ENCODE measurements at places on chromosomes 6 and 20.

DNA sequence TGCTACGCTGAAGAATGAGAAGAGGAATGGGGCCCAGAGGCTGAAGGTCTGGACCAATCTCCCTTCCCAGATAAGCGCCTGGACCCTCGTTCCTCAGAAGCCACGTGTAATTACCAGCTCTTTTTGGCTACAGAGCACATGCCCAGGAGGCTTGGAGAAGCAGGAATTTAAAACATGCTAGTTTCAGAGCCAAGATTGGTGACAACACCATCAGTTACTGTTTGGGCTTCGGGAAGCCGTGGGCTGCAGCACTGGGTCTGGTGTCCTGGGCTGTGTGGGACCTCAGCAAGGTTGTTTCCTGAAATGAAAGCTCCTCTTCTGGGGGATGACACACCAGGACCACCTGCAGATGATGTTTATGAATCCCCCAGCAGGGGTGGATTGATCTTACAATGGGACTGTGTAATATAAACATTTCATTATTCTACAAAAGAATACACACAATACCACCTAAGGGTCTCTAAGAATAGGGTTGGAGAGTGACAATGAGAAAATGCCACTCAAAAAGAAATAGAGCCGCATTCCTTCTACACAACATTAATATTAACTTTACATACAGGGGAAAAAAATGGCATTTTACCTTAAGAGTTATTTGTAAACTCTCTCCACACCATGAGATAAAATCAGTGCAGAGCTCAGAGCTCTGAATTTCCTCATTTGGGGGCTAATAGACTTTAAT, 207.8 kb upstream of the FOXQ1 start:
- no peak for DNase-seq

GRCh38 chr6:41298785-41299502, 12.5 kb upstream of the TREM1 start:
- DNase-seq = no peak

- DNase-seq = no peak
Observed at GRCh38 chr6:131182991-131183425, 47.7 kb downstream of the AKAP7 start.

- no peak for DNase-seq
Observed at GRCh38 chr6:128172081-128172480, 271.2 kb upstream of the THEMIS start.

GRCh38 chr6:121627761-121628160, 192.3 kb downstream of the GJA1 start:
- no peak for DNase-seq

DNA sequence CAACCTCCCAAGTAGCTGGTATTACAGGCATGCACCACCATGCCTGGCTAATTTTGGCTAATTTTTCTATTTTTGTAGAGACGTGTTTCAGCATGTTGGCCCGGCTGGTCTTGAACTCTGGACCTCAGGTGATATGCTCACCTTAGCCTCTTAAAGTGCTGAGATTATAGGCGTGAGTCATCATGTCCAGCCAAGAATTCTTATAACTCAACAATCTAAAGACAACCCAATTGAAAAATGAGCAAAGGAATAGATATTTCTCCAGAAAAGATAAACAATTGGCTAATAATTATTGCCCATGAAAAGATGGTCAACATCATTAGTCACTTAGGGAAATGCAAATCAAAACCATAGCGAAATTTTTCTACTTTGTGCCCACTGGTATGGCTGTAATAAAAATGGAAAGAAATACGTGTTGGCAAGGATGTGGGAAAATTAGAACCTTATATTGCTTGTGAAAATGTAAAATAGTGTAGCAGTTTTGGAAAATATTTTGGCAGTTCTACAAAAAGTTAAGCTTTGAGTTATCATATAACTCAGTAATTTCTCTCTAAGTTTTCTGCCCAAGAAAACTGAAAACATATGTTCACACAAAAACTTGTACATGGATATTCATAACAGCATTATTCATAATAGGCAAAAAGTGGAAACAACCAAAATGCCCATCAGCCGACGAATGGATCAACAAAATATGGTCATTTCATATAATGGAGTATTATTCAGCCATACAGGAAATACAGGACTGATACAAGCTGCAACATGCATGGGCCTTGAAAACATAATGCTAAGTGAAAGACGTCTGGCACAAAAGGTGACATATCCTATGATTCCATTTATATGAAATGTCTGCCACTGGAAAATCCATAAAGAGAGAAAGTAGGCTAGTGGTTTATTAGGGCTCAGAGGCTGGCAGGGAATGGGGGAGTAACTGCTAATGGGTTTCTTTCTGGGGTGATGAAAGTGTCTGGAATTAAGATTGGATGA, 87.8 kb downstream of the UTRN start:
- no peak for DNase-seq

- DNase-seq = no peak
Observed at GRCh38 chr6:152499931-152500330, 137.2 kb downstream of the SYNE1 start.

GRCh38 chr6:108156938-108157233, 8.9 kb upstream of the NR2E1 start:
- DNase-seq = no peak

DNA sequence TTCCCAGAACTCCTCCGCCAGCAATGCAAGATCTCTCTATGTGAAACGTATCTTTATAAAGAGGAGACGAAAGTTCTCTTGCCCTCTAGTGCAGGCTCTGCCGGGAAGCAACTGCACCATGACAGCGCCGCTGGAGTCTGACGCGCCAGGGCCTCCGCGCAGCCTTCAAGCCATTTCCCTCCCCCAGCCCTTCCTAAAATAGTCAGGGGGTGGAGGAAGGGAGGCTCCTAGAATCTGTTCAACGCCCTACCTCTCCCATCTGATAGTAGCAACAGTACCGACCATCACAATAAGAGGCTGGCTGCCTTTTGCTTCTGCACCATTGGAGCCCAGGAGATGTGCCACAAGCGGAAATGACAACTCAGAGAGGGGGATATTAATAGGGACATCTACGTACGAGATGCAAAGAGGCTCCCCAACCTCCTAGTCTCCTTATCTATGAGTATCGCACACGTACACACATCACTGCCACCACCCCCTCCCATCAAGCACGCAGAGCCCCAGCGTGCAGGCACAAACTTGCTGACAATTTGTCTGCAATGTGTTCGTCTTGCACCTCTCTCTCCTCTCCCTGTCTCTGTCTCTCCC, 1.0 kb downstream of the SYNE1 start:
- DNase-seq = no peak

- no peak for DNase-seq
Observed at GRCh38 chr20:21682521-21682954, 22.9 kb upstream of the PAX1 start.

DNA sequence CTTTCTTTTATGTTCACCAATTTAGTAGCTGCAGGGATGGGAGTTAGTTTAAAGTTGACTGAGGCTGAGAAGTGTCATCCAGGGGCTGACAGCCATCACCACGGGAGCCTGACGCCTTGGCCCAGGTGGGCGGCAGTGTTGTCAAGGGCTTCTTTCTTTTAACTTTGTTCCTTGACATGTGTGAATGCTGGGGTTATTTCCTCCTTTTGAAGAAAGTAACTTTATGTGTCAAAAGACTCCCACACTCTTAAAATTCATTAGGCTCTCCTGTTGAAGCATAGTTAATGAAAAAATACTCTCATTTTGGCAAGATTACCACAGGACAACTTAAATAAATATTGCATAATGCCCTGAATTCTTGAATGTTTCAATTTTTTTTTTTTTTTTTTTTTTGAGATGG, 50.0 kb downstream of the SASH1 start:
- DNase-seq = no peak

DNA sequence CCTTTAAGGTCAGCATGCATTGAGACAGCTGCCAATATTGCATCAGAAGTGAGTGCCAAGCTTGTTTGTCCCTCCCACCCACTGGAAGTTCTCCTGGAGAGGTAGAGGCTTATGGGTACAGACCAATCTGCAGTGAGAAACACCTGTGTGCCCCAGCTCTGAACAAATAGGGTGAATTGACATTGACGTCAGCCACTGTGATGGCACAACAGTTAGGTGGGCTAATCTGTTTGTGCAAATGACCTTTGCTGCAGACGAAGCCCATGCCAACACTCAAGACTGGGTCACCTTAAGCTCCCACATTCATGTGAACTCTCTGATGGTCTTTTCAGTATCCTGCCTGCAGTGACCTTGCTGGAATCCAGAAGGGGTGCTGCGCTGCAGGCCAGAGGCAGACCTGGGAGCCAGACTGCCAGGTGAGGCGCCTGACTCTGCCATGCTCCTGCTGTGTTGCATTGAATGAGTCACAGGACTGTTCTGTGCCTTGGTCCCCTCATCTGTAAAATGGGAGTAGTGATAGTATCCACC, 99.9 kb downstream of the ALDH8A1 start:
- DNase-seq = no peak

GRCh38 chr6:16183187-16183664, 54.3 kb downstream of the MYLIP start:
- DNase-seq = no peak

- no peak for DNase-seq
Observed at GRCh38 chr6:57252975-57253374, 30.9 kb upstream of the RAB23 start.

GRCh38 chr6:151284548-151285017, 44.8 kb downstream of the AKAP12 start:
- DNase-seq = no peak

GRCh38 chr20:17783671-17784070, 83.9 kb downstream of the BANF2 start:
- no peak for DNase-seq

GRCh38 chr6:36245572-36246061, 24.2 kb upstream of the PNPLA1 start:
- no peak for DNase-seq

GRCh38 chr20:21393166-21393565, 4.2 kb downstream of the NKX2-4 start:
- DNase-seq = no peak

DNA sequence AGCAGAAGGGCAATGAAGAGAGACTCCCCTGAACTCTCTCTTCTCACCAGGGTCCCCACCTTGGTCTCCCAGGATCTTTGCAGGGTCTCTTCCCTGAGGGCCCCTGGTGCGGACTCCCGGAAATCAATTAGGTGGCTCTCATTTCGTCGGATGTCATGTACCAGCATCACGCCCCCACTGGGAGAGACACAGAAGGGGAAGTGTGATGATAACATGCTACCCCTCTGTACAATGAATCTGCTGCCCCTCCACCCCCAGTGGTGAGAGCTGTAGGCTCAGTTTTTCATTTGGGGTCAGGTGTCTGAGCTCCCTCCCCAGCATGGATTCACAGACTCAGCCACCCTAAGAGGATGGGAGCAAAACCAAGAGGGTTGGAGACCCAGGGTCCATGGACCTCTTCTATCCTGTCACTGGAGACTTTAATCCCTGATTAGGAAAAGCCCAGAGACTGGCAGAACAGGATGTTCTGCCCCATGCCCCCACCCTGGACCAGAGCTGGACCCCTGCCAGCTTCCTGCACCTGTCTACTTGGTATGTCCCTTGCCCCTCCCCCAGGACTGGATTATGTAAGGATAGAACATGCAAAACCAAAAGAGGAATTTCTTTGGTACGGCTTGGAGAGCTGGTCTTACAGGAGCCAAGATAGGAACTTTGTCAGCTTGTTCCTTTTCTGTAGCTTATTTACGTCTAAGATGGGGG, 11.1 kb downstream of the GGT7 start:
- DNase-seq = no peak

DNA sequence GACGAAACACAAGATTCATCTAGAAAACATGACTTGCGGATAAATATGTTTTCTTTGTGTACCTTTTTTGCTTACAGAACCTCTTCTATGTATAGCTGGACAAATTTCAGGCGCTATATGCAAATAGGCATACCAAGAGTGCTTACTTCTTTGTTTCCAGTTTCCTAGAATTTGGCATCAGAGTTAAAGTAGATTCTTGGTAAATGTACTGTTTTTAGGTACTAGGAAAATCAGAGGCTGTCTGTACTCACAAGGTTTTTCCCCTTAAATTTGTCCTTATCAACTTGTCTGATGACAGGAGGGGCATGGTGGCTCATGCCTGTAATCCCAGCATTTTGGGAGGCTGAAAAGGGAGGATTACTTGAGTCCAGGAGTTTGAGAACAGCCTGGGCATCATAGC, 124.9 kb upstream of the TMEM170B start:
- no peak for DNase-seq

DNA sequence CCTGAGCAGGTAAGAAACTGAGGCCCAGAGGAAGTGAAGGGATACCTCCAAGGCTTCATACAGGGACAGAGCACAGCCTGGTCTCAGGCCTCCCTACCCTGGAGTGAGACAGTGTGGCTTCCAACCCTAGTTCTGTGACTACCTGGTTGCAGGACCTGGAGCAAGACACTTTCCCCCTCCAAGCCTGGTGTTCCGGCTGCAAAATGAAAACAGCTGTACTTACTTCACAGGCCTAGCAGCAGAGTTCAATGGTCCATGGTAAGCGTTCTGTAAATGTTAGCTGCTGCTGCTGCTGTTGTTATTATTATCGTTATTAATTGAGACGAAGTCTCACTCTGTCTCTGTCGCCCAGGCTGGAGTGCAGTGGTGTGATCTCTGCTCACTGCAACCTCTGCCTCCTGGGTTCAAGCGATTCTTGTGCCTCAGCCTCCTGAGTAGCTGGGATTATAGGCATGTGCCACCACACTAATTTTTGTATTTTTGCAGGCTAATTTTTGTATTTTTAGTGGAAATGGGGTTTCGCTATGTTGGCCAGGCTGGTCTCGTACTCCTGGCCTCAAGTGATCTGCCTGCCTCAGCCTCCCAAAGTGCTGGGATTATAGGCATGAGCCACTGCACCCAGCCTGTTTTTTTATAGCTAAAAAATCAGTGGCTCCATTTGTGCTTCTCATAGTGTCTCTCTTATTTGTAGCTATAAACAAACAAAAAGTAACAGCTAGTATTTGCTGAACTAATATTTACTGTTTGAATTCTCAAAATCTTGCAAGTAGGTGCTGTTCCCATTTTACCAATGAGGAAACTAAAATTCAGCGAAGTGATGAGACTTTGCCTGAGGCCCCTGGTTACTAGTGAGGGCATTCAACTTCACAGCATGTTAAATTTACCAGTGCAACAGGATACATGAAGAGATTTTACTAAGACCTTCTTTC, 41.9 kb downstream of the COX4I2 start:
- DNase-seq = no peak

GRCh38 chr20:44643596-44644229, 7.8 kb downstream of the ADA start:
- no peak for DNase-seq

GRCh38 chr20:61287583-61288275, 35.7 kb downstream of the CDH4 start:
- no peak for DNase-seq

DNA sequence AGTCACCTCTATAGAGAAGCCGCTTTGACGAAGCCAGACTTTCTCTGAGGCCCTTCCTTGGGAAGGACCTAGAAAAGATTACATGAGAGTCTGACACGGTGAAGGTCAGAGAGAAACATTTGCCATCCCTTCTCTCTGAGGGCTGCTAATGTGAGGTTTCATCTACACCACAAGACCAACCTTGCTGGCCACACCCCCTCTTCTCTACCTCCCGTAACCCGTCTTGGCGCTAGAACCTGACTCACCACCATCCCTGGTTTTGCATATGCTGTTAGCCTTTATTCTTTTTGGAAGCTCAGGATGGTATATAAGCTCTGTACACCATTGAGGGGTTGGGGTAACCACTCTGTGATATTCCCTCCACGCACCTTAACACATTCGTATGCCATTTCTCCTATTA, 63.6 kb downstream of the FOXF2 start:
- no peak for DNase-seq

- DNase-seq = no peak
Observed at GRCh38 chr6:37993596-37993995, 174.1 kb downstream of the ZFAND3 start.

GRCh38 chr20:17202030-17202429, 24.8 kb upstream of the PCSK2 start:
- DNase-seq = no peak

- no peak for DNase-seq
Observed at GRCh38 chr20:8756410-8756809, 312.5 kb upstream of the PLCB4 start.
